ENCODE measurements at places on chromosomes 7 and 10.

DNA sequence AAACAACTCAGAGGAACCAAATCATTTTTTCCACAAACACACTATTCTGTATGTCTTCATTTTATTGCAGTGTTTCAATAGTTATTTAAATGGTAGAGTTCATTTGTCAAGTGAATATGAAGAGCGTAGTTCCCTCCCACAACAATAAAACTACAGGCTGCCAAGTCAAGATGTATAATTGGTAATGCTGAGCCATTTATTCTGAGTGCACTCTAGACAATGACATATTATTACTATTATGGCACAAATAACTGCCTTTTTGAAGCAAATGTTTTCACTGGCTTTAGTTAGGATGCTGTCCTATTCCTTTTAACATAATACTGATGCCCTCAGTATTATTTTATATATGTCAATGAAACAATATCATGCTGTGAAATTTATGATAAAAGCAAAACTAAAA, 102.7 kb upstream of the PCDH15 start:
- DNase-seq, result no peak

- DNase-seq, result no peak
Observed at GRCh38 chr7:155181768-155182167, 111.6 kb downstream of the HTR5A start.

- DNase-seq, result no peak
Observed at GRCh38 chr7:55240418-55241142, 124.6 kb upstream of the LANCL2 start.

DNA sequence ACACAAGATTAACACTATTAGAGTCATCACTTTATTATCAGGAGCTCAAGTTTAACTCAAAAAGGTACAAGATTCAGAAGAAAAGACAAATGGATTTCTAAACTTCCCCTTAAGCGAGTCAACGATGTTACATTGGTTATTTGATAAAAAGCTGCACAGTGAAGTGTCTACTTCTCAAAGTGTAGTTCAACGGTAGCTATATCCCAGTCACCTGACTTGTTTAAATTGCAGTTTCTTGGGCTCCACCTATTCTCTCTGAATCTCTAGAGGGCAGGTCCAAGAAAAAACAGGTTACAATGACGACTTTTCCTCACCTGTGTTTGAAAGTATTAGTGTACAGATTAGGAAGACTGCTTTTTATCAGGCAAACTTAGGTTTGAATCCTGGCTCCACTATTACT, 16.6 kb downstream of the MINDY3 start:
- no peak for DNase-seq

GRCh38 chr10:17873946-17874345, 64.8 kb downstream of the MRC1 start:
- no peak for DNase-seq
